ENCODE measurements at places on chromosomes 13 and 19. TPM values are rescaled to one million over a fixed set of nuclear protein-coding genes. Genes with fewer than 3 reads are reported as not detected.

Gene FOXA3
- total RNA-seq = not detected

Gene PSPN
- 1.2 TPM for total RNA-seq

Gene CBLC
- total RNA-seq = not detected

Gene BEST2
- not detected for total RNA-seq

Gene ZNF681
- 0.88 TPM for total RNA-seq

Gene HSPBP1
- total RNA-seq = 26.4 TPM

Gene ZNF221
- total RNA-seq = 9.0 TPM

Gene TINCR
- total RNA-seq = under 0.01 TPM

Gene CPB2
- not detected for total RNA-seq

Gene PSG11
- total RNA-seq = not detected

Gene HCN2
- total RNA-seq = 1.2 TPM

Gene LYPD5
- total RNA-seq = 0.29 TPM

Gene ZNF763
- total RNA-seq = 2.5 TPM

Gene SGCG
- total RNA-seq = not detected

Gene TPP2
- 57.5 TPM for total RNA-seq

Gene ZNF730
- total RNA-seq = 0.72 TPM

Gene HCST
- total RNA-seq = 0.36 TPM

Gene SPPL2B
- total RNA-seq = 34.5 TPM

Gene IGFL1
- not detected for total RNA-seq

Gene IGLON5
- total RNA-seq = not detected

Gene CLASRP
- 17.1 TPM for total RNA-seq

Gene SIGLEC8
- total RNA-seq = not detected

Gene LIM2
- not detected for total RNA-seq

Gene PSG3
- not detected for total RNA-seq

Gene KANK2
- 295 TPM for total RNA-seq

Gene POSTN
- total RNA-seq = 1,081 TPM

Gene MEGF8
- total RNA-seq = 30.0 TPM

Gene DOCK9
- 29.8 TPM for total RNA-seq

Gene STAP2
- 2.4 TPM for total RNA-seq

Gene BST2
- 10.1 TPM for total RNA-seq

Gene AMER2
- not detected for total RNA-seq

Gene SPART
- 102 TPM for total RNA-seq

Gene CERS1
- 0.36 TPM for total RNA-seq

Gene GFY
- total RNA-seq = not detected

Gene DIAPH3
- 8.3 TPM for total RNA-seq

Gene CRLF1
- 6.9 TPM for total RNA-seq

Gene NANOS3
- total RNA-seq = not detected
